ENCODE measurements at places on chromosomes 7 and 10.

DNA sequence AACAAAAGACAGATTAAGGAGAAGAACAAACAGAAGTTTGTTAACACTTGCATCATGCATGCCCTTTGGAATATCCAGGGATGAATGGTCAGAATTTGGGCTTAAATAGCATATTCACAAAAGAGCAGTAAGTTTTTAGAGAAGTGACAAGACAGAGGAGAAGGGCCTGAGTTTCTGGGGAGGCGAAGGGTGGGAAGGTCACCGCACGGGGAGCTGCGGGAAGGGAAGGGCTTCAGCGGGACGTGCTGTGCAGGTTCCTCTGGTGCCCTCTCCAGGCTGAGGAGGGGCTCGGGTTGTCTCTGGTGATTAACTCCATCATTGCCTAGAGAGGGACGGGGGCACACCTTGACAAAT, 10.4 kb upstream of the ZNF22 start:
- no peak for DNase-seq

- peak; percentile 81 for DNase-seq
These were observed 52.8 kb downstream of the HHEX start for GRCh38 chr10:92742331-92743228.

DNA sequence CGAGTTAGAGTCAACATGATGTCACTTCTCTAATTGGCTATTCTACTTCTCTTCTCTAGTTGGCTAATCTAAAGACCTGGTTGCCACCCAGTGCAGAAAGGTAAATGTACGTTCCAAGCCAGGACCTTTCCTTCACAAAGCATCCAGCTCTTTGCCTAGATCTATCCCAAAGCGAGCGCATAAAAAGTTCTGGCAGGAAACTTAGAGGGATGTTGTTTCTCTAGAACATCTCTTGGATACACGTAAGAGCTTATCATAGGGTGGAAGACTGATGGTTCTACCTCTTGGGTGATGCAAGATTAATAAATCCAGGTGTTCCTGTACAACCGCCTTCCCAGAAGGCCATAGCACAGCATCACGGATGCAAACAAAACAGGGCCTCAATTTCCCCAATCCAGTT, at the start of gene TAS2R38:
Gene TAS2R38 (minus strand): TSS at position 101 of the 400 bp plus-strand sequence. CDS start 84 bp downstream, at position 17.
- DNase-seq, result no peak

GRCh38 chr10:17263580-17263979, 35.5 kb downstream of the VIM start:
- DNase-seq, result no peak

DNA sequence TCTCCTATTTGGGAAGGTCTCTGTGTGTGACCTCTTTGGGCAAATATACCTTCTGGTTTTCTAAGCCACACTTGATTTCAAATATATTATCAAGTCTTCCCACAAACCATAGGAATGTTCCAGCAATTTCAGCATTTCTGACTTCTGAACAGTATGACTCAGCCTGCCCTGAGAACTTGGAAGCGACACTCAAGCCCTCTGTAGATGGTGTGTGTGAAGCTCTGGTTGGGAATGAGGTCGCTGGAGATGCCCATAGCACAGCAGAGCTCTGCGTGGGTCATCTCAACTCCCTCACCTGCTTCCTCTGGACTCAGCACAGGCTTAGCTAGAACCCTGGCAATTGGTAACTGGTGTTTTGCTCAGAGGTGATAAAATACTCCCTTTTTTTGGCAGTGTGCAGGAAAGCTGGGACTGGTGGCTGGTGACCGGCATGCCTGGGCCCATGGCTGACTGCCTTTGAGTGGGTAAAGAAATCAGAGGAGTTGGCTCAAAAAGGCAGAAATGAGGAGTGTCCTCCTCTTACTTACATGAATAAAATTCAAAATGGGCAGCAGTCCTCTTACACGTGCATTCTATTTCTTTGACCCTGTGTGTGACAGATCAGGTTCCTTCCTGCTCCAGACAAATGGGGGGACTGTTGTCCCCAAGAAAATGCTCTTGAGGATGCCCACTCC, 87.5 kb upstream of the NRP1 start:
- DNase-seq, result no peak

DNA sequence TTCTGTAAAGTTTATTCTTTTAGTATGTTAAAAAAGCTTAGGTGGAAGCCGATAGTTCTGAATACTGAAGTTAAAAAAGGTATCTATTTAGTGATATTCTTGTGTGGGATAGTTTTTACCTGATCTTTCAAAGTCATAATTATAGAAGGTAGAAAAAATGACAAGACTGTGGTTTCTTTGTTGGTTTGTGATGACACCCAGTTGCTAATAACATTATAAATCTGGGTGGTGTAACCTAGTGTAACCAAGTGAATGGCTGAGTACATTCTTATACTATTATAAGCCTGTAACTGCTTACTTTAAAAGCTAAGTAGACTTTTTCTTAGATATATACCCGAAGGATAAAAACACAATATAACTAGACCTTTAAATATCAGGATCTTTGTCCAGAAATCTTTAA, 2.3 kb downstream of the CDK13 start:
- DNase-seq, result no peak

DNA sequence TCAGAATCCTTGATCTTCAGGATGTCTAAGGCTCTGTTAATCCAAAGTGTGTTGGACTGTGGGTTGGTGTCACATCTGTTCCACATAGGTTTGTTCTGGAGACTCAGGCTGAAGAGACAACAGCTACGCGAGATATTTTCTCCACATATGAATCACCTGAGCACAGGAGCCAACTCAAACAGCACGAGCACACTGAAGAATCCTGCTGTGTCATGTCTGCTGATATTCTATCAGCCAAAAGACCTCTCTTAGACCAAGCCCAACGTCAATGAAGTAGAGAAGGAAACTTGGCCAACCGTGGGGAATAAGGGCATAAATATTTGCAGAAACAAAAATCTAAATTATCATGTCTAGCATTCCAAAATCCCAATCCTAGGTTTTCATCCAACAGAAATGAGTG, 2.7 kb upstream of the TASOR2 start:
- DNase-seq, result no peak

DNA sequence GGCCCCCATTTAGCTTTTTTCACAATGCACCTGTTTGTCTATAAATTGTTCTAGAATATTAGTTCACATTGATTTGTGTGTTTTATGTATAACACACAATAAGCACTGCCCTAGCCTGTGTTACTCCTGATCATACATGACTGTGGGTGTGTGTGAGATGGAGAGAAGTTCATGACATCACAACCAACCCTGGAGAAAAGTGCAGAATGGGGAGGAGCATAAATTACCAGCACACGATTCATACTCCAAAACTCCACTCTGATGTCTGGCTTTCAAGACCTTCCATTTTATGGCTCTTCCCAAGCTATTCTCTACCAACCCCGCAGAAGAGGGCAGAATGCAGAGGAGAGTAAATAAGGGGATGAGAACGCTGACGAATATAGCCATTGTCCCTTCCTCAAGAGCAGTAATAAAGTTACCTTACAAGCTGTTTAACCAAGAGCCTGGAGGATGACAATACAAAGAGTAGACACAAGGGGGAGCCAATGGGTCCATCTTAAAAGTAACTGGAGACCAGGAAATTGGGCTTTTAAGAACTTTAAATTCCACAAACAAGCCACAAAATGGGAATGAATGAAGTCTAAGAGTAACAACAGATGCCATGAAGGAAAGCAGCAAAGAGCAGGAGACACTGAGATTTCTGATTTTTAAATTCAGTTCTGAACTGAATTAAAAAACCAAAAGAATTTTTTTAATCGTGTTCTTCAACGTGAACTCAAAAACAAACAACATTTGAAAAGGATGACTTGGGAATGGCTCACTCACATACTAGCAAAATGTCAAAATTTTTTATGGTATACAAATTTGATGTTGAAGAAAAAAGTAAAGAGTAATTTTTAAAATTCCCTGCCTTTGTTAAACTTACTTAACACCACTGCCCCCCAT, 159.6 kb downstream of the PARD3 start:
- DNase-seq, result no peak

DNA sequence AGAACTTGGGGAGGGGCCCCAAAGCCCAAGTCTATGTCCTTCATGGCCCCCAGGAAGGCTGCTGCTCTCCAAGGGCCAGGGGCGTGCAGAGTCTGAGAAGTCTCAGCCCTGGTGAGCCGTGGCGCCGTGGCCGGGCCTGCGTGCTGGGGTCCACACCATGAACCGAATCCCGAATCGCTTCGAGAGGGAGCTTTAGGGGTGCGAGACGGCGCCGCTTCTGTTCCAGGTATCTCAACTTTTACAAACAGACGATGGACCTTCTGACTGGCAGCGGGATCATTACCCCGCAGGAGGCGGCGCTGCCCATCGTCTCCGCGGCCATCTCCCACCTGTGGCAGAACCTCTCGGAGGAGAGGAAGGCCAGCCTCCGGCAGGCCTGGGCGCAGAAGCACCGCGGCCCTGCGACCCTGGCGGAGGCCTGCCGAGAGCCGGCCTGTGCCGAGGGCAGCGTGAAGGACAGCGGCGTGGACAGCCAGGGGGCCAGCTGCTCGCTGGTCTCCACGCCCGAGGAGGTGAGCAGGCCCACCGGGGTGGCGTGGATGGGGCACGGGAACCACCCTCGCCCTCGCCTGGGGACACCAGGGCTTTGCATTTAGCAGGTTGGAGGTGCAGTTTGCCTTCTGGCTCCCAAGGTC, 12.7 kb downstream of the STRA8 start:
- no peak for DNase-seq

GRCh38 chr7:77833136-77833535, 34.6 kb downstream of the PHTF2 start:
- no peak for DNase-seq

GRCh38 chr10:100744987-100745881, at the start of gene PAX2:
TSS of gene PAX2 (plus strand) at chr10:100745582. CDS start at chr10:100746261, 679 bp downstream.
- DNase-seq, result no peak

GRCh38 chr7:67462781-67463191, 466.2 kb downstream of the TYW1 start:
- DNase-seq, result no peak

DNA sequence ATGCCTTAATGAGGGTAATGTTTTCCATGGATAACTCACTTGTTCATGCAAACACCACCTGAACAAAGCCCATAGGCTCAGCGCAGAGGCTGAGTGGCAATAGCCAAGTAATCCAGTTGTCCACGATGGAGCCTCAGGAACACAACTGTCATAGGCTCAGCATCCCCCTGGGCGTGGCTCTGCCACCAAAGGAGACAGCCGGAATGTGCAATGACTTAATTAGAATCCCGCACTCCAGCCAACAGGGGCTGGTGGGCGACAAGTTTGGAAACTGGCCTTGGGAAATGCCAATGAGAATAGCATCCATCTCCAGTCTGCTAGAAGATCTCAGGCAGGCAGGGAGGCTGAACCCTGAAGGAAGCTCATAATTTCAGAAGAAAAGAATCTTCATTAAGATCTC, 411.7 kb upstream of the NRP1 start:
- no peak for DNase-seq

- no peak for DNase-seq
These were observed 97.0 kb upstream of the FOXP2 start for GRCh38 chr7:114317450-114318098.

- DNase-seq, result no peak
These were observed 41.8 kb downstream of the CAV1 start for GRCh38 chr7:116566666-116567065.

DNA sequence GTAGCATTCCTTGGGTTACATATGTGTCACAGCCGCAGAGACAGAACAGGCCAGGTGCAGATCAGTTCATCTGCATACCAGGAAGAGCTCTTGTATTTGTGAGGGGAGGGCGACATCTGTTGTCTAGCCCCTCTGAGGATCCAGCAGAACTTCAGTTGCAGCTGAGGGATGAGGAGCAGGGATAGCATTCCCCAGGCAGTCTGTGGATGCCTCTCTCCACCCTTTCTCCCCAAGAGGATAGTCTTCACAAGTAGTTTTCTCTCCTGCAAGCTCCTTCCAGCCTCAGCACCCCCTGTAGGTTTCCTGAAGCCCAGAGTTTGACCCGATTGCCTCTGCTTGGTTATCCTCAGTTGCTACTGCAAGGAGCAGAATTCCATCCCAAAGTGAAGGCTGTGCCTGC, 2.6 kb downstream of the SCD start:
- no peak for DNase-seq

DNA sequence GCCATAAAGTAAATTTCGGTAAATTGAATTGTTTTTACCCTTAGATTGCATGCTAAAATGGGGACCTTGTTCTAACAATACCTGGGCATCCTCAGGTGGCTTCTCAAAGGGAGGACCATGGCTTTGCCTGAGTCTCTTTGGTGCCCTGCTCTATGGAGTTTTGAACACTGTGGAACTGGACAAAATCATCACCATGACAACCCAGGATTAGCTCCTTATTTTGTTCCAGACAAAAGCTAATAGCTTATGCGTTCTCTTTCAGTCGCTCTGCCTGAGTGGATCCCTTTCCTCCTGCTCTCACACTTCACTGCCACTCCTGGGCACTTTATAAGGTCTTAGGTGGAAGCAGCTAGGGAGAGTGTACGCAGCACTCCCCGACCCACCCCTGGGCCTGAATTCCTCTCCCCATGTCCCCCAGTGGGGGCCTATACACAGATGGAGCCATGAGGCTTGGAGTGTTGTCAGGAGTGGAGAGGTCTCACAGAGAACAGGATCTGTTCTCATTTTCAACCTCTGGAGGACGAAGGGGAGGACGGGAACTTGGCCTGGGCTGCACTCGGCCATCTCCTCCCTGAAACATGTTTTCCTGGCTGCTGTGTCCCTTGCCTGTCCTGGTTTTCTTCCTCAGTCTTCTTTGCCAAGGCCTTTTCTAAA, 19.0 kb downstream of the ADCYAP1R1 start:
- DNase-seq, result no peak

- peak; percentile 84 for DNase-seq
These were observed 68.1 kb upstream of the CDK6 start for GRCh38 chr7:92904244-92905131.

GRCh38 chr10:118401708-118402193, 59.6 kb upstream of the FAM204A start:
- no peak for DNase-seq

DNA sequence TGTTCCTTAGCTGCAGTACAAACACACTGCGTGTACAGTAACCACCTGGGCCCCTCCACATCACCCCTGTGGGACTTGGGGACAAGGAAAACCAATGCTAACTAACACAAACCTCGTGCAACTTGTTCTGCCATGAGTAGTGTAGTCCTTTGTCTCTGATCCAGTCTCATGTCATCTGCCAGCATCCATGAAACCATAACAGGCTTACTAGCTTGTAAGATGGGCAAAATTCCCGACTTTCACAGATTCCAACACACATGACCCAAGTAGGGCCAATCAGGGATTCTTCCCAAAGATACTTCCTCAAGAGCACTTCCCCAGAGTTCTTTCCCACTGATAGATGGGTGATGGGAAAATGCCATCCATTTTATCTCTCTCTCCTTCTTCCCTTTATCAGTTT, 41.1 kb upstream of the GARS1 start:
- no peak for DNase-seq
